RPMI8226 (cell line): ENCODE measurements at places on chromosomes 6 and 20.

DNA sequence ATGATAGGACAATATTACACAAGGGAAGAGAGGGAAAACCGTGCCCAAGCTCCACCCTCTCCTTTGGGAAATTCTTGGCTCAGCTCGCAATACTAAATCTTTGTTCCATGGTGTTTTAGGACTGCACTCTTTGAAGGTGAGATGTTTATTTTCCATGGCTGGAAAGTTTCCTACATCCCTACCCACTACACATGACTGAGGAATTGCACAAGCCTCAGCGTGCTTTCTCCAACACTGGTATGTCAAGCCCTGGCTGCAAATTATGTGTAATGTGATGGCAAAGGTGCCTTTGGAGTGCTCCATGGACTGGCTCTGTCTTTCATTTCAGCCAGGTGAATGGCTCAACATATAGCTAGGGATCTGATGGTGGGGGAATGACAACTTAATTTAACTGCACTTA, 134.3 kb downstream of the ISM1 start:
- no peak for DNase-seq

DNA sequence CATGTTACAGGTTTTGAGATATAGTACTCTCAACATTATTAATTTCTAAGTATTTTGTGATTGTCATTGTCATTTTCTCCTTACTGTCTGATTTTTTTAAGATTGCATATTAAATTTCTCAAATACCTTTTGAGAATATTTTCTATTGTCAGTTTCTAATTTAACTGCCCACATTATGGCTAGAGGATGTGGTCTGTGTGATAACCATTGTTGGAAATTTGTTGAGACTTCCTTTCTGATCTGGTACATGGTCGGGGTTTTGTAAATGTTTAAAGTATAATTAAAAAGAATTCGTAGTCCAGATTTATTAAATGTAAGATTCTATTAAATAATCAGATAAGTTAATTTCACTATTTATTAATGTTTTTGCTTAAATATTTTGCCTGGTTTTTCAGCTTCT, 60.1 kb downstream of the SLX4IP start:
- DNase-seq: no peak

- DNase-seq: no peak
These were observed 99.1 kb upstream of the DUSP22 start for GRCh38 chr6:193180-193579.

GRCh38 chr20:59064214-59064722, 21.7 kb upstream of the PRELID3B start:
- DNase-seq: no peak

GRCh38 chr6:131205481-131206244, 70.4 kb downstream of the AKAP7 start:
- no peak for DNase-seq

DNA sequence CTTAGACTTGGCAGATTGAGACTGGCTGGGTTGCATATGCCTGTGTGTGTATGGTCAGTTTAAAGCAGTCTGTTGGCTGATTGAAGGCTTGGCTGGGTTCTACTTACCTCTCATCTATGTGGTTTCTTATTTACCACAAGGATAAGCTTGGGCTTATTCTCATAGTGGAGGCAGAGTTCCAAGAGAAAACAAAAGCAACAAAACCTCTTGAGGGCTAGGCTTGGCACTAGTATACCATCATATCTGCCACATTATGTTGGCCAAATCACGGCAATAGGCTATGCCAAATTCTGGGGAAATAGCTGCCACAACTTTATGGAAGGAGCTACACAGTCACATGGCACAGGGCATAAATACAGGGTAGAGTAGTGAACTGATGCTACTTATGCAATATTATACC, 714.1 kb downstream of the CBLN4 start:
- no peak for DNase-seq

GRCh38 chr6:104958178-104959025, 1.5 kb downstream of the LIN28B start:
- DNase-seq: no peak

GRCh38 chr20:6075428-6076219, 21.8 kb upstream of the LRRN4 start:
- DNase-seq: peak; percentile 90

GRCh38 chr6:52972989-52973388, 22.1 kb downstream of the GSTA4 start:
- no peak for DNase-seq

DNA sequence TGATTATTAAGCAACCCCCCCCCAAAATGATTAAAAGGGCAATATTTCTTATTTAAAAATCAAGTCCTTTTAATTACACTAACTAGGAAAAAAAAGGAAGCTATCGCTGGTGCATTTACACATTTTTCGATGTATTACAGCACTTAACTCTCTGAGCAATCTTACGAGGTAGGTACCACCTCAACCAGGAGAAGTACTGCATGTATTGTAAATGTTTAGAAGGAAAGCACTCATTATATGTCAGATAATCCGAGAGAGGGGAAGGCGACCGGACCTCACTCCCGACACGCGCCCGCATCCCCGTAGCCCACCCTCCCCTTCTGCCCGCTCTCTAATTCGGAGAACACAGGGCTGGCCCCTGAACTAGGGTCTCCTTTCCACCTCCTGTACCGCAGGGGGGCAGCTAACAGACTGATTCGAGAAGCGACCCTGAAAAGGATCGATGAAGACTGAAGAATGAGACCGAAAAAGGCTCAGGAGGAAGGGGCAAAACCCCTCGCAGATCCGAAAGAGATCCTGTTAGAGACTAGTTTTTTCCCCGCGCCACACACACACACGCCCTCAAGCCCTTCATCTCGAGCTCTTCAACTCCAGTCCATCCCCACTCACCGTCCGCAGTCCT, 337 bp downstream of the ESF1 start:
- no peak for DNase-seq

GRCh38 chr6:4906293-4907276, 97.3 kb downstream of the RPP40 start:
- DNase-seq: peak; percentile 58

DNA sequence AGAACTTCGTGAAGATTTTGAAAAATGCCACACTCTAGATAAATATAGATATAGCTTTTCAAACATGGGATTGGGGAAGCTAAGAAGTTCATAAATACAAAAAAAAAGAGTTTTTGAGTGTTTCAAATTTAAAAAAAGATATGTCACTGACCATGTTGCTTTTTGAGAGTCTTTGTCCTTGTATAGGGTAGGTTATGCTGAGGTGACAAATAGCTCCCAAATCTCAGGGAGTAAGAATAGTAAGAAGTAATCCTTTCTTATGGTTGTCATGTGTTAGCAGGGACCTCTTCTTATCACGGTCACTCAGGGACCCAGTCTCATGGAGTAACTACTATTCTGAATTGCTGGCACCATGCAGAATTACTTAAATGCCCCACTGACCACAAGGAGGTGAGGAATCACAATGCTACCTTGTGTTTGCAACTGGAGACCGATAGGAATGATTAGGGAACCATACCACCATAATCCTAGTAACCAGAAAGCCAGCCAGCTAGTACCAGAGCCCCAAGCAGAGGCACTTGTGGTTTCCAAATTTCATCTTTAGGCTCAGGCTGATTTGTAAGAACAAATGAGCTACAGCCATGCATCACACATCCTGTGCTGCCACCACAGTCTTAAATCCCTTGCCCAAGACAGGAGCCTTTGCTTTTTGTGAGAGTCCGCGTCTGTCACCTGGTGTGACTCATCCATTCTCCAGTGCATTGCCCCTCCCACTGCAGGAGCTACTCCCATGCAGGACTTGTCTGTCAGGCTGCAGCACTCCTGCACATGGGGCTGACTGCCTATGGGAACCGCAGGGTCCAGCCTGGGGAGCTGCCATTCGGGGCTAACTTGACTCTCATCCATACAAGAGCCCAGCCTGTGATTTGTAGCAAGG, 42.4 kb upstream of the ADGRF4 start:
- no peak for DNase-seq

- peak; percentile 42 for DNase-seq
These were observed 897.4 kb upstream of the CITED2 start for GRCh38 chr6:140271759-140272377.

GRCh38 chr6:142907544-142907943, 37.4 kb downstream of the HIVEP2 start:
- DNase-seq: no peak

DNA sequence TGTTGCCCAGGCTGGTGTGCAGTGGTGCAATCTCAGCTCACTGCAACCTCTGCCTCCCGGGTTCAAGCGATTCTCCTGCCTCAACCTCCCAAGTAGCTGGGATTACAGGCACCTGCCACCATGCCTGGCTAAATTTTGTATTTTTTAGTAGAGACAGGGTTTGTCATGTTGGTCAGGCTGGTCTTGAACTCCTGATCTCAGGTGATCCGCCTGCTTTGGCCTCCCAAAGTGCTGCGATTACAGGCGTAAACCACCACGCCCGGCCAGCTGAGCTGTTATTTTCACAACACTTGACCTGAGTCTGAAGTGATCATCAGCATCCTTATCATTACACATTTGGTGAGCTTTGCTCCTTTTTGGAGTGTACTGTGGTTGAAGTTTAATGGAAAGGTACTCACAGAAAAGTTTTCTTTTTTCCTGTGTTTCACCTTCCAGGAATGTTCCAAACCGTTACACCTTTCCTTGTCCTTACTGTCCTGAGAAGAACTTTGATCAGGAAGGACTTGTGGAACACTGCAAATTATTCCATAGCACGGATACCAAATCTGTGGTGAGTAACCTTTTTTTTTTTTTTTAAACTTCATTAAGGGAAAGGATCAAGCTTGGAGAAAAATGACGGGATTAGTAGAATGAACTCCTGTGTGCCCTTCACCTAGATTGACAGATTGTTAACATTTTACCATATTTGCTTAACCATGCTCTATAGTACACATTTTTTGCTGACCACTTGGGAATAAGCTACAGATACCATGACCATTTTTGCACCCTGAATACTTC, 9.7 kb downstream of the RNF114 start:
- no peak for DNase-seq
